Body of pancreas (tissue), 4 donors: ENCODE measurements at places on chromosomes 2 and 18. TPM values are rescaled to one million over a fixed set of nuclear protein-coding genes. Genes with fewer than 3 reads are reported as not detected.

DNA sequence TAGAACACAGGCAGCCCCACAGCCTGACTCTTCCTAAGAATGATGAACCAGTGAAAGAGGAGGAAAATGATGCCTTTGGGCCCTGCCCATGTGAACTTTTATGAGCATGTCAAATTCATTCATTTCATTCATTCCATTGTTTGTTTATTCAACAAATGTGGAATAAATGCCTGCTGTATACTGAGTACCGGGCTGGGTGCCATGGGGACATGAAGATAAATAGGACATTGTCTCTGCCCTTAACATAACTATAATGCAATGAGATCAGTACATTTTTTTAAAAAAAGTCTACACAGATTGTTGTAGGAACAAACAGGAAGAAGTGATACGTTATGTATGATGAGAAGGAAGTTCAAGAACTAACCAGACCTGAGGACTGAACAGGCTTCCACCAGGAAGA is 14.7 kb downstream of the MREG start:
- no peak for DNase-seq

DNA sequence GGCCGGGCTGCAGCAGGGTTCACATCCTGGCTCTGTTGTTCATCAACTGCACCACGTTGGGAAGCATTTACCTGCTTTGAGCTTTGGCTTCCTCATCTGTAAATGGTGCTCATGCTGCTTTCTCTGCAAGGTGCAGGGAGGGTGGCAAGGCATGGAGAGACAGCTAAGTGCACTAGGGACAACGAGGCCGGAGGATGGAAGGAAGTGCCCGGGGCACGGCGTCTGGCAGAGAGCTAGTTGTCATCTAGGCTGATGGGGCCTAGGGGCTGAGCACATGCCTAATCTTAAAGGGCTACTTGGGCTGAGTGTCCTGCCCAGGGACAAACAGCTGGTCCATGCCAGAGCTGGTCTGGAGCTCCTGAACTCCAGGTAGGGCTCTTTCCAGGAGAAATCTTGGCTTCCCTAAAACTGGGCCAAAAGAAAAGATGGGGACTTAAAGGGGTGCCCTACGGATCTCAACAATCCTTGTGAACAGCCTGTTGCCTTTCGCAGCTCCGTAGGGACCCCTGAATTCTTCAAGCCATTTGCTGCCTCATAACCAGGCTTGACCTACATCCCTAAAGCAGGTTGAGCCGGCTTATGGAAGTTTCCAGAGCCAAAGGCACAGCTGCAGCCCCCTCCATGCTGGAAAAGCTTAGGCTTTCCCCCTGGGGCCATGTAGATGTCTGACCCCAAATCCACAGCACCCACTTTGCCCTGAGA is 130.8 kb downstream of the SMAD7 start:
- no peak for DNase-seq

- DNase-seq = no peak
Measured at GRCh38 chr18:47979611-47980200, 49.2 kb upstream of the SMAD2 start.

DNA sequence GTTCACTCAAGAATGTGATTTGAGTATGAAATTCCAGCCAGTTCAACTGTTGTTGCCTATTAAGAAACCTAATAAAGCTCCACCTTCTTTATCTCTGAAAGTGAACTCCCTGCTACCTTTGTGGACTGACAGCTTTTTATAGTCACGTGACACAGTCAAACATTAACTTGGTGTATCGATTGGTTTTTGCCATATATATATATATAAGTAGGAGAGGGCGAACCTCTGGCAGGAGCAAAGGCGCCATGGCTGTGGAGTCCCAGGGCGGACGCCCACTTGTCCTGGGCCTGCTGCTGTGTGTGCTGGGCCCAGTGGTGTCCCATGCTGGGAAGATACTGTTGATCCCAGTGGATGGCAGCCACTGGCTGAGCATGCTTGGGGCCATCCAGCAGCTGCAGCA is at the start of gene UGT1A1:
TSS of gene UGT1A1 (plus strand) at position 228 of the 400 bp plus-strand sequence. CDS start at position 246, 18 bp downstream.
- no peak for DNase-seq

HNMT gene
- 37.2 TPM for total RNA-seq

DNA sequence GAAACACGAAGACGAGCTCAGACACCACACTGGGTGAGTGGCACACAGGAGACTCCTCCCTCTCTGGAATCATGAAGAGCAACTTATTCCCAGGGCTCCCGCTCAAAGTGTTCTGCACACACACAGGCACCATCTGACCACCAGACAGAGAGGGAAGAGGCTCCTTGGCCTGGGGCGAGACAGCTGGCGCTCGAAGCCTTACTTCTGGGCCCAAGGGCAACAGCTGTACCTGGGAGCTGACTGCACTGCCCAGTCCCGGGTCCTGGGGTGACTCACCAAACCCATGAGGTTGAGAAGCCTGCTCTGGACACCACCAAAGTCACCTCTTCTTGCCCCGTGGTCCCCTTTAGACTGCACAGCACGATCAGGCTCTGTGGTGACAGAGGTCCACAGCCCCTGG is 42.4 kb downstream of the ADCY3 start:
- no peak for DNase-seq

- no peak for DNase-seq
Measured at GRCh38 chr2:70615222-70615621, 61.6 kb upstream of the TGFA start.

DNA sequence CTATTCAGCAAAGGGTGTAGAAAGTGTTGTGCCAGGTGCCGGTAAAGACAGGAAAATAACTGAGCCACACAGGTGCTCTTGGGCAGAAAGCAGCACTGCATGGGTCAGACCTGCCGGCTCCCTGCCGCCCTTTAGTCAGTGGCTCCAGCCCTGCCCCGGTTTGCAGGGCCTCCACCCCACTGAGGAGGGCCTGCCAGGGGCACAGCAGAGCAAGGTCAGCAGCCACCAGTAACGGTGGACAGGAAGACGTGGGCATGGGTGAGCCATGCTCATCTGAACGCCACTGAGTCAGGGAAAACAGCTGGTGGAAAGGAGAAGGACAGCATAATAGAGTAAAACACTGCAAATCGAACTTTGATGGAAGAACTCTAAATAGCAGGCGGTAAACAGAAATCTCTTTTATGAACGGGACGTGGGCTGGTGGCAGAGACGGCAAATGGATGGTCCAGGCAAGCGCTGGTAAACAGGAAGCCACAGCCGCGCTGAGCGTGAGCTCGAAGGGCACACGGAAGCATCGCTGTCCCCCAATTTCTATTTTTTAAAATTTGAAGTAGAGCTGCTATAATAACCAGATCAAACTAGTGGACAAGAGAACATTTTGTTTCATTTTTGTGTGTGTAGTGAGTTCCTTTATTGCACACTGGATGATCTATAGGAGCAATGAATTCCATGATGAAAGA is 141.8 kb upstream of the ALKAL2 start:
- no peak for DNase-seq

GRCh38 chr2:135227386-135227785 is 175.3 kb downstream of the RAB3GAP1 start:
- DNase-seq = no peak

GRCh38 chr18:54752185-54752584 is 76.1 kb upstream of the RAB27B start:
- no peak for DNase-seq

- DNase-seq = no peak
Measured at GRCh38 chr2:24918326-24919036, 1.6 kb downstream of the ADCY3 start.

GRCh38 chr2:174015428-174015827 is 50.3 kb upstream of the SP3 start:
- DNase-seq = no peak

INHBB gene
- total RNA-seq = 7.9 TPM

GRCh38 chr18:7987284-7987976 is 420.3 kb downstream of the PTPRM start:
- no peak for DNase-seq

- no peak for DNase-seq
Measured at GRCh38 chr2:56475191-56475590, 291.4 kb downstream of the CCDC85A start.

- DNase-seq = no peak
Measured at GRCh38 chr2:74367789-74368188, 12.3 kb downstream of the DCTN1 start.

DNA sequence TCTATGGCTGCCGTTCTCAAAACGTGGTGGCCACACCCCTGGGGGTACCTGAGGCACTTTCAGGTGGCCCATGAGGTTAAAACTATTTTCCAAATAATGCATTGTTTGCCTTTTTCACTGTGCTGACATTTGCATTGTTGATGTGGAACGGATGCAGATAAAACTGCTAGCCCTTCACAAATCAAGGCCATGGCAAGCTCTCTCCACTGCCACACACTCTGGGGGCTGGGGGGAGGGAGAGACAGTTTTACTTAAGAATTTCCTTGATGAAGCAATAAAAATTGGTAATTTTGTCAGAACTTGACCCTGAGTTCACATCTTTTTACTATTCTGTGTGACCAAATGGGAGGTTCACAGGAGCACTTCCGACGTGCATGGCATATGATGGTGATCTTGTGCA is 22.0 kb upstream of the TGIF1 start:
- no peak for DNase-seq

SP5 gene
- not detected for total RNA-seq

DNA sequence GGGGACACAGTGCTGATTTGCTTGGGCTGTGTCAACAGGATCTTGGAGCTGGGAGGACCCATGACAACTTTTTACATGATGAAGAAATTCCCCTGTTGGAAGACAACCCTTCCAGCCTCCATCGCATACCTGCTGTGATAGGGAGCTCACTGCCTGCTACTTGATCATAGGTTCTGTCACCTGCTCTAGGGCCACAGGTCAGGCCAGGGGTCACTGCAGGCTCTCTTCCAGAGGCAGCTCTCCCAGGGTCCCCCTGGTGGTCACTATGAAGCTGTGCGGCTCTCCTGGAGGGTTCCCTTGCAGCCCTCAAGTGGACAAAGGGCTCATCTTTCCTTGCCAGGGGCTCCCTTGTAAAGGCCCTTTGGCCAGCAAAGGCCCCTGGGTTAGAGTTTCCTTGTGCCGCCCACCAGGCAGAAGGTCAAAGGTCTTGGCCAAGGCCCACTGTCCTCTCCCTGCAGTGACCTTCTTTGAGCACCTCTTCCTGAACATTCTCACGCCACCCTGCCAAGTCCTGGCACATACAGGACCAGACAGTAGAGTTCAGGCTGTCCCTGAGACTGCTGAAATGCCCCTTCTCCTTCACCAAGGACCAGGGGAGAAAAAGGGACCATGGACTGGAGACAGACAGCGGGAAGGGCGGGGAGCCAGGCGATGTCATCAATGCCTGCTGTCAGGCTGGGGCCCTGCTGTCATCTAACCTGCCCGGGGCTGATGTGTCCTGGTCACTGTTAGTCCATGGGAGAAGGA is 345.1 kb downstream of the DYSF start:
- DNase-seq = peak; percentile 36

GRCh38 chr2:83376731-83377130 is 1082.3 kb downstream of the SUCLG1 start:
- DNase-seq = no peak

- no peak for DNase-seq
Measured at GRCh38 chr2:236847023-236847422, 238.7 kb upstream of the COPS8 start.
